Subcutaneous adipose tissue (tissue), 4 donors: ENCODE measurements at places on chromosomes 6 and 20. TPM values are rescaled to one million over a fixed set of nuclear protein-coding genes. Genes with fewer than 3 reads are reported as not detected.

JAG1 gene
- total RNA-seq, result 83.2 TPM

TRMT6 gene
- total RNA-seq, result 6.4 TPM

RBCK1 gene
- 57.3 TPM for total RNA-seq

KAT14 gene
- 14.8 TPM for total RNA-seq

MAFB gene
- total RNA-seq, result 74.0 TPM

GNL1 gene
- total RNA-seq, result 18.9 TPM

HLA-DQB1 gene
- 4.6 TPM for total RNA-seq

C6orf141 gene
- total RNA-seq, result 1.9 TPM

CAP2 gene
- total RNA-seq, result 1.5 TPM

SLC16A10 gene
- total RNA-seq, result 7.2 TPM

CAPN11 gene
- 3.2 TPM for total RNA-seq

HTR1B gene
- total RNA-seq, result not detected

KHDC1 gene
- 0.34 TPM for total RNA-seq

CALHM6 gene
- 0.65 TPM for total RNA-seq

HAO1 gene
- total RNA-seq, result not detected

MLIP gene
- total RNA-seq, result 0.51 TPM

PRDM1 gene
- total RNA-seq, result 12.4 TPM

HLA-DOA gene
- total RNA-seq, result 4.6 TPM

COL19A1 gene
- not detected for total RNA-seq

DUSP15 gene
- not detected for total RNA-seq

TFAP2D gene
- not detected for total RNA-seq

OR12D3 gene
- total RNA-seq, result not detected

NAA20 gene
- total RNA-seq, result 46.7 TPM

FGD2 gene
- 70.7 TPM for total RNA-seq

MCCD1 gene
- total RNA-seq, result not detected

ID4 gene
- total RNA-seq, result 25.8 TPM

ID1 gene
- 162 TPM for total RNA-seq

MYMX gene
- total RNA-seq, result 2.6 TPM

PXT1 gene
- not detected for total RNA-seq
